Upper lobe of right lung (tissue), 1 donor: ENCODE measurements at places on chromosomes 4 and X. TPM values are rescaled to one million over a fixed set of nuclear protein-coding genes. Genes with fewer than 3 reads are reported as not detected.
A peak's percentile ranks its signal among the peaks of the same experiment; 100 is the strongest.

- no peak for DNase-seq
- H3K27me3 ChIP-seq: no peaks in the 10 kb centered on the region
- H3K4me1 ChIP-seq: no peaks in the 10 kb centered on the region
- no peaks in the 10 kb centered on the region for H3K36me3 ChIP-seq
- no peak overlapping the region for H3K4me3 ChIP-seq
- no peak overlapping the region for H3K27ac ChIP-seq
Measured at GRCh38 chr4:110849461-110849860, 226.6 kb upstream of the PITX2 start.

DNA sequence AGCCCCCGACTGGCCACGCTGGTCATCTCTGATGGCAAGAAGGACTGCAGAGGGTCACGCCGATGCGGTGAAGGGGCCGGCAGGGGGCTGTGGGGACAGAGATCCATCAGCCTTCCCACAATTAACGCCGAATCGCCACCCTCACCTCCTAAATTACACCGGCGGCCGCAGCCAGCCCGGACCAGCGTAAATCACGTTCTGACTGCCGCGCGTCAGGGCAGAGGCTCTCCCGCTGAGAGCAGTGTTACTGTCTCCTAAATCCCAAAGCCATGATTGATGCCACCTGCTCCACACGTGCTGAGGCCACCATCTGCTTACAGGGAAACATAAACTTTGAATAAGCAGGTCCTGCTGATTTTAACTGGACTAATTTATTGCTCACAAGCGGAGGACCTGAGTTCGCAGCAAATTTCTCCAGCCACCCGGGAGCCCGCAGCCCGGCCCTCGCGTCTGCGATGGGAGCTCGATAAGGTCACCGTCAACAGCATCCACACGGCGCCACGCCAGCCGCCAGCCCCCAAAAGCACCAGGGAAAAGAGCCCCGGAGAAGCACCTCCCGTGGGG is 127.3 kb upstream of the NKX1-1 start:
- H3K36me3 ChIP-seq: no peaks in the 10 kb centered on the region
- no peak overlapping the region for H3K4me3 ChIP-seq
- no peaks in the 10 kb centered on the region for H3K4me1 ChIP-seq
- H3K27me3 ChIP-seq: peaks cover 12% of the 10 kb centered on the region
- H3K27ac ChIP-seq: no peak overlapping the region
- no peak for DNase-seq

GRCh38 chr4:61200187-61200915 is at the start of gene ADGRL3:
ADGRL3 (plus strand) TSS chr4:61200326.
- peak within 1 kb of the TSS; percentile 52 for H3K4me3 ChIP-seq
- DNase-seq: no peak
- H3K27ac ChIP-seq: no peak within 1 kb of the TSS
- peaks cover 43% of the 10 kb centered on the region for H3K27me3 ChIP-seq
- H3K4me1 ChIP-seq: no peaks in the 10 kb centered on the region

GRCh38 chr4:57550198-57550597 is 440.0 kb upstream of the IGFBP7 start:
- no peak overlapping the region for H3K27ac ChIP-seq
- no peaks in the 10 kb centered on the region for H3K36me3 ChIP-seq
- H3K27me3 ChIP-seq: no peaks in the 10 kb centered on the region
- DNase-seq: no peak
- no peaks in the 10 kb centered on the region for H3K4me1 ChIP-seq

DNA sequence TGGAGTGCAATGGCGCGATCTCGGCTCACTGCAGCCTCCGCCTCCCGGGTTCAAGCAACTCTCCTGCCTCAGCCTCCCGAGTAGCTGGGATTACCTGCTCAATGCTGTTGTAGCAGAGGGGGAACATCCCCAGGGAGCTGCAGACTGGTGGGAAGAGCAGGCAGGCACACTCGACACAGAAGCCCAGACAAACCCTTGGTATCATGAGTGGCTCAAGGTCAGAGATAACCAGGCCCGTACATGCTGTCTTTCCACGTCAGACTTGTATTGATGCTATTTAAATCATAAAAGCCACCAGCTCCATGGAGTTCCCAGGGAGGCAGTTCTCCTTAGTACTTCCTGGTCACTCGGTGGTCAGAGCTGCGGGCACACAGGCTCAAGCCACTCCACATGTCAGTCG is 33.2 kb downstream of the TRIML2 start:
- no peaks in the 10 kb centered on the region for H3K4me1 ChIP-seq
- no peak overlapping the region for H3K4me3 ChIP-seq
- no peak overlapping the region for H3K27ac ChIP-seq

DNA sequence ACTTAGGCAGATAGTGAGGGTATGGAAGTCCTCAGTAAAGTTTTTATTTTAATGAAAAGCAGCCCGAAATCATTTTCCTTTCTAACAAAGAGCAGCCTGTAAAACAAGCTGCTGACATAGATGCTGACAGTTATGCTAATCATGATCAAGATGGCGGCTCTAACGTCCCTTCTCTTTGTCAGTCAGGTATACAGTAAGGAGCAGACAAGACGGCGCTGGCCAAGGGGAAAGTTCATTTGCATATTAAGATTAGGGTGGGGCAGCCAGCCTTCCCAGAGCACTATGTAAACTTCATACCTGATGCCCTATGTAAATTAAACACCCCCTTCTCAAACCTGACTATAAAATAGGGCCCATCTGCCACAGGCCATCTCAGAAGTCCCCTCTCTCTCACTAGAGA is 76.9 kb downstream of the MAGEB10 start:
- DNase-seq: no peak
- H3K4me3 ChIP-seq: no peak overlapping the region
- H3K27me3 ChIP-seq: no peaks in the 10 kb centered on the region
- H3K4me1 ChIP-seq: no peaks in the 10 kb centered on the region

GRCh38 chrX:70026112-70026850 is 23.5 kb downstream of the AWAT2 start:
- no peaks in the 10 kb centered on the region for H3K36me3 ChIP-seq
- H3K27ac ChIP-seq: no peak overlapping the region
- no peaks in the 10 kb centered on the region for H3K4me1 ChIP-seq
- H3K4me3 ChIP-seq: no peak overlapping the region
- H3K27me3 ChIP-seq: no peaks in the 10 kb centered on the region

- H3K4me3 ChIP-seq: no peak overlapping the region
- H3K27me3 ChIP-seq: no peaks in the 10 kb centered on the region
- no peak overlapping the region for H3K27ac ChIP-seq
- H3K36me3 ChIP-seq: peaks cover 16% of the 10 kb centered on the region
- H3K4me1 ChIP-seq: no peaks in the 10 kb centered on the region
Measured at GRCh38 chr4:112329672-112330375, 32.7 kb downstream of the ALPK1 start.

GRCh38 chr4:39067031-39067430 is 5.0 kb downstream of the KLHL5 start:
- H3K27ac ChIP-seq: no peak overlapping the region
- peaks cover 4% of the 10 kb centered on the region for H3K4me1 ChIP-seq
- no peaks in the 10 kb centered on the region for H3K27me3 ChIP-seq
- no peaks in the 10 kb centered on the region for H3K36me3 ChIP-seq
- no peak overlapping the region for H3K4me3 ChIP-seq

- DNase-seq: no peak
- no peak overlapping the region for H3K4me3 ChIP-seq
- H3K36me3 ChIP-seq: peaks cover 6% of the 10 kb centered on the region
- H3K27ac ChIP-seq: no peak overlapping the region
- H3K4me1 ChIP-seq: no peaks in the 10 kb centered on the region
Measured at GRCh38 chr4:3436048-3436797, 5.5 kb upstream of the HGFAC start.

DNA sequence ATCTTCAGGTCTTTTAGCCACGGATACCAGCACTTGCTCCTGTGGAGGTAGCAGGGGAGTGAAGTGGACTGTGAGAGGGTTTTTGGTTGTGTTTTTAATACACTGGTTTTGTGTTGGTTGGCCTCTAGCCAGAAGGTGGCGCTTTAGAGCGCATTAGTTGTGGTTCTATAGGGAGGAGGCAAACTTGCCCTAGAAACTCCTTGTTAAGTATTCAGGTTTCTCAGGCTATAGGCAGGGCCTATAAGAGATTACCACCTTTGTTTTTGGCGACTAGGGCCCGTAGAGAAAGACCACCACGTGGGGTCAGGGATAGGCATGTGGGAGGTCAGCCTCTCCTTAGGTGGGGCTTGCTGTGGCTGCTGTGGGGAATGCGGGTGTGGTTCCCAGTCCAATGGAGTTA is 221.6 kb upstream of the SPANXN4 start:
- no peaks in the 10 kb centered on the region for H3K4me1 ChIP-seq
- H3K27me3 ChIP-seq: no peaks in the 10 kb centered on the region
- no peak for DNase-seq
- no peak overlapping the region for H3K27ac ChIP-seq
- no peaks in the 10 kb centered on the region for H3K36me3 ChIP-seq
- no peak overlapping the region for H3K4me3 ChIP-seq

GRCh38 chrX:50067435-50068284 is 133.1 kb downstream of the AKAP4 start:
- H3K4me1 ChIP-seq: no peaks in the 10 kb centered on the region
- no peak overlapping the region for H3K27ac ChIP-seq
- H3K36me3 ChIP-seq: no peaks in the 10 kb centered on the region
- H3K4me3 ChIP-seq: no peak overlapping the region
- DNase-seq: no peak

DNA sequence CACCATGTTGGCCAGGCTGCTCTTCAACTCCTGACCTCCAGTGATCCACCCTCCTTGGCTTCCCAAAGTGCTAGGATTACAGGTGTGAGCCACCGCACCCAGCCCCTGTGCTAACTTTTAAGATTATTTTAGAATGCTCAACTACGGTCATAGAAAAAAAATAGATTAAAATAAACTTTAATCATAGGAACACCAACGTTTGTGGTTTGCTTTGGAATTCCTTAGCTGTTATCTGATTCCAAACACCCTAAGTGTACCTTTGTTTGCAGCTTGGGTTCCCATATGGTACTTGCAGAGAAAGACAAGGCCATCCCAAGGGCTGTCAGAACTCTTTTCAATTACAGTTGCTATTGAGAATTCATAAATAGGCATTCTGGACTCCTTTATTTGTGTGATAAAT is 90.1 kb upstream of the EFHC2 start:
- H3K27ac ChIP-seq: no peak overlapping the region
- no peak for DNase-seq
- H3K4me1 ChIP-seq: no peaks in the 10 kb centered on the region
- H3K27me3 ChIP-seq: no peaks in the 10 kb centered on the region

- no peak for DNase-seq
- no peak overlapping the region for H3K27ac ChIP-seq
- H3K36me3 ChIP-seq: no peaks in the 10 kb centered on the region
- H3K4me1 ChIP-seq: no peaks in the 10 kb centered on the region
- no peak overlapping the region for H3K4me3 ChIP-seq
Measured at GRCh38 chr4:169361756-169362155, 91.0 kb upstream of the SH3RF1 start.

- H3K27ac ChIP-seq: no peak overlapping the region
- no peaks in the 10 kb centered on the region for H3K27me3 ChIP-seq
- H3K4me3 ChIP-seq: no peak overlapping the region
- no peaks in the 10 kb centered on the region for H3K4me1 ChIP-seq
- no peaks in the 10 kb centered on the region for H3K36me3 ChIP-seq
Measured at GRCh38 chr4:133058701-133059100, 90.4 kb upstream of the PCDH10 start.

DNA sequence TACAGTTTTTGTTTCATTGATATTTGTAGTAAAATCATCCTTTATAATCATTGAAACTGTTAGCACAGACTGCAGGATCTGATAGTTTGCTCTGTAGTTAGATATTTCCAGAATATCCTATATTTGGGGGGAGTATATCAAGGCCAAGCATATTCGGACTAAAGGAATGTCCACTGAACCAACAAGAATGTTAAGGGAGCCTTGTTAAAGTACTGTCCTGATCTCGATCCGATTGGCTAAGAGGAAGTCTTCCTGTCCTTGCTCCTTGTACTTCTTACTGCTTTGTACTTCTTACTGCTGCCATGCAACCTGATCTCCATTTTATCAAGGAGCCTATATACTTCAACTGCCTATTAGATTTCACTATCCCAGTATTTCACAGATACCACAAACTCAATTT is 449.3 kb downstream of the RPA4 start:
- DNase-seq: no peak
- no peak overlapping the region for H3K4me3 ChIP-seq
- H3K4me1 ChIP-seq: no peaks in the 10 kb centered on the region
- H3K27me3 ChIP-seq: no peaks in the 10 kb centered on the region

GRCh38 chrX:66410806-66411205 is 228.1 kb downstream of the EDA2R start:
- H3K4me3 ChIP-seq: no peak overlapping the region
- H3K27ac ChIP-seq: no peak overlapping the region
- H3K4me1 ChIP-seq: no peaks in the 10 kb centered on the region
- H3K36me3 ChIP-seq: no peaks in the 10 kb centered on the region
- no peaks in the 10 kb centered on the region for H3K27me3 ChIP-seq

Gene SLC25A14
- total RNA-seq: 8.0 TPM

Gene GAK
- total RNA-seq: 138 TPM

Gene ASB12
- total RNA-seq: 0.32 TPM

Gene AR
- total RNA-seq: 5.3 TPM

Gene PORCN
- 8.9 TPM for total RNA-seq

Gene RPA4
- 1.3 TPM for total RNA-seq

Gene AVPR2
- 3.0 TPM for total RNA-seq
